ENCODE measurements at places on chromosomes 13 and 19.

DNA sequence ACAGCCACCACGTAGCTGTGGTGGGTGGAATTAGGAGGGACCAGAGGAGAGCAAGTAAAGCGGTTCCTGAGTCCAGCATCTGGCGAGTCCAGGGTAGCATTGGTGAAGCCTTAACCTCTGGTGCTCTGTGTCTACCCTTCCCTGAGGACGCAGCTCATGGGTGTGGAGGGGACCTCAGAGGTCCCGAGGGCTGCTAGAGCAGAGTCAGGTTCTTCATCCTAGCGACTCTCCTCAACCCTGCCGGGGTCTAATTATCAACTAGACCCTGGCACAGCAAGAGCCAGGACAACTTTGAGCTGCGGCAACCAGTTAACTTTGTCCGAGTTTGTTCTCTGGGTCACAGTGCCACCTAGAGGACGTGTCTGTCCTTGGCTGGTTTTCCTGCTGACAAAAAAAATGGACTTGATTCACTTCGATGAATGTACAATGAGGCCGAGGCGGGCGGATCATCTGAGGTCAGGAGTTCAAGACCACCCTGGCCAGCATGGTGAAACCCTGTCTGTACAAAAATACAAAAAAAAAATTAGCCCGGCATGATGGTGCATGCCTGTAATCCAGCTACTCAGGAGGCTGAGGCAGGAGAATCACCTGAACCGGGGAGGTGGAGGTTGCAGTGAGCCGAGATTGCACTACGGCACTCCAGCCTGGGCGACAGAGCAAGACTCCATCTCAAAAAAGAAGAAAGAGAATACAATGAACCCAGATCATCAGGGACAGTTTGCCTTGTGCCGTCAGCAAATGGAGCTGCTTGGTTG lies 25.0 kb downstream of the TSSK6 start:
- peak; percentile 81 for DNase-seq

DNA sequence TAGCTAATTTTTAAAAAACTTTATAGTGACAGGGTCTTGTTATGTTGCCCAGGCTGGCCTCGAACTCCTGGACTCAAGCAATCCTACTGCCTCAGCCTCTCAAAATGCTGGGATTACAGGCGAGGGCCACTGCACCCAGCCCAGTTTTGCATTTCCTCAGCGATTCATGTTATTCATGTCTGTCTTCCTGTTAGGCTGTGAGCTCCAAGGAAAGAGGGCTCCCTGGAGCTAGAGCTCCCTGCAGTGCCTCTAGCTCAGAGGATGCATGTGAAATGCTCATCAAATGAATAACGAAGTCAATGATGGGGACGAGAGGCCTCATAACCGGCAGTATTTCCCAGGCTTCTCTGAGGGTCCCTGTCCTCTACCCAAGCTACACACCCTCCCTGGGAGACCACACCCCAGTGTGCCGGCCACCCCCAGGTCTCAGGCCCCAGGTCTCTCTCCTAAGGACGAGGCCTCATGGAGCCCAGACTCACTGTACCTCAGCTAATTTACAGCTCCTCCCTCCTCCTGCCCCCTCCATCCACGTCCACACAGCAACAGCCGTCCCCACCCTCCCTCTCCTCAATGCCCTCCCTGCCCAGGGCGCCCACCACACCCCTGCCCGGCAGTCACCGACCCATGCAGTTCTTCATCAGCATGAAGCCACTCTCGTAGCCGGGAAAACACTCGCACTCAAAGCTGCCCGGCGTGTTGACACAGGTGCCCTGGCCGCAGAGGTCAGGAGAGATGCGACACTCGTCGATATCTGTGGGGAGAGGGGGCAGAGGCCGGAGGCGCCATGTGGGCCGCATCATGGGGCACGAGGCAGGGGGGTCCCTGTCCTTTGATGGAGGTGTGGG lies 28.5 kb downstream of the FBN3 start:
- no peak for DNase-seq

DNA sequence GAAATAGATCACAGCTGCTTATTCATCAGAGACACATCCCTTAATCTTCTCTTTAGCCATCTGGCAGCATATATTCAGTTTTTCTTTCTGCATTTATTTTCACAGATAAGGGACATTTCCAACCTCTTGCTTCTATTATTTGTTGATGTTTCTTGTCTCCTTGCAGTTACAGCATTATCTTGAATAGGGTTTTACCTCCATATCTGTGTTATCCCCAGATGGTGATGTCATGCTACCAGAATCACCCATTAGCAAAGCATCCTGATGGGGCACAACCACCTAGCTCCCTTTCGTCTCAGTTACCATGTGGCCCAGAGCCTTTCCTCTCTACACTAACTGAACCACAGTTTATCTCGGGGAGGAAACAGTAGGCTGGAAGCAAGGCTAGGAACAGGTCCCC lies 483.9 kb downstream of the FOXO1 start:
- no peak for DNase-seq

GRCh38 chr13:111645198-111645597 lies 324.8 kb downstream of the TEX29 start:
- no peak for DNase-seq

- no peak for DNase-seq
Observed at GRCh38 chr13:62173958-62174357, 758.3 kb upstream of the PCDH20 start.

DNA sequence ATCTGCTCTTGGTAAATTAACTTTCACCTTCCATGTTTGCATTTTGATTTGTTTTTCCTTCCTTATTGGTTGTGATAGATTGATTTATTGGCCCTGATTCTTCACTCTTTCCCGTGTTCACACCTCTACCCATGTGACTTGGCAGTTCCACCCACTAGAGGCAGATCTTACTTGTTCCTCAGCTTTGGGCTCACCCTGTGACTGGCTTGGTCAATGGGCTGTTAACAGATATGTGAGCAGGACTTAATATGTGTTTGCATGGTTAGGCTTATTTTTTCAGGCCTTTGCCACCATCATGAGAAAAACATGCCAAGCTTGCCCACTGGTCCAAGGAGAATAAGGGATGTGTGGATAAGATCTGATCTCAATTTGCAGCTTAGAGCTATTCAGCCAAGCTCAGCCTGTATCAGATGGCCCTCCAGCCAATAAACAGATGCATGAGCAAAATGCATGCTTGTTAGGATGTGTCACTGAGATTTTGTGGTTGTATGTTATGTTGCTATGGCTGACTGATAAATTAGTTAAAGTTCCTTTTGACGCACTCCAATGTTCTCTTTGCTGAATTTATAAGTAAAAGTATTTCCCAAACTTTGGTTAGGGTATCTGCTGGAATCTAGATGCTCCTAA lies 48.0 kb downstream of the RGCC start:
- peak; percentile 91 for DNase-seq

DNA sequence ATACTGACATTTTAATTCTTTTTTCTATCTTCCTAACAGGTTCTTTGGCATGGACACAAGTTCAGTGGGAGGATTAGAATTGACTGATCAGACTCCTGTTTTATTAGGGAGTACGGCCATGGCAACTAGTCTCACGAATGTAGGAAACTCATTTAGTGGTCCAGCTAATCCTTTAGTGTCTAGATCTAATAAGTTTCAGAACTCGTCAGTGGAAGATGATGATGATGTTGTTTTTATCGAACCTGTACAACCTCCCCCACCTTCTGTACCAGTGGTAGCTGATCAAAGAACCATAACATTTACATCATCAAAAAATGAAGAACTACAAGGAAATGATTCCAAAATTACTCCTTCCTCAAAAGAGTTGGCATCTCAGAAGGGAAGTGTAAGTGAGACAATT lies 34.5 kb downstream of the ZMYM2 start:
- no peak for DNase-seq

- DNase-seq, result peak; percentile 88
Observed at GRCh38 chr19:38657633-38658222, 10.3 kb downstream of the ACTN4 start.

All from fibroblast of skin of abdomen (primary cell).